ENCODE measurements at places on chromosomes 1 and 21. TPM values are rescaled to one million over a fixed set of nuclear protein-coding genes. Genes with fewer than 3 reads are reported as not detected.

Gene REG4
- total RNA-seq: not detected

Gene C1orf210
- total RNA-seq: not detected

Gene CDA
- total RNA-seq: 35.7 TPM

Gene PIK3R3
- 0.85 TPM for total RNA-seq

Gene ARHGEF11
- 20.2 TPM for total RNA-seq

Gene PLPP3
- total RNA-seq: 32.1 TPM

Gene GPR161
- total RNA-seq: 16.9 TPM

Gene EFNA4
- total RNA-seq: 8.7 TPM

Gene SH2D2A
- total RNA-seq: 2.8 TPM

Gene DMBX1
- total RNA-seq: 0.68 TPM

Gene LRRN2
- total RNA-seq: 20.0 TPM

Gene SPATA6
- total RNA-seq: 1.5 TPM

Gene RASSF5
- total RNA-seq: 1.2 TPM

Gene FNDC5
- 0.44 TPM for total RNA-seq

Gene FAM110D
- total RNA-seq: 0.03 TPM

Gene PTGER3
- not detected for total RNA-seq

Gene KRTAP15-1
- not detected for total RNA-seq

Gene IGSF9
- 0.22 TPM for total RNA-seq

Gene RAP1A
- total RNA-seq: 27.9 TPM

Gene DLGAP3
- total RNA-seq: 0.42 TPM

Gene GPR3
- total RNA-seq: 2.1 TPM

Gene FAF1
- total RNA-seq: 36.2 TPM

Gene PRXL2B
- 25.2 TPM for total RNA-seq

Gene MTHFR
- total RNA-seq: 5.2 TPM

Gene AGO4
- 6.6 TPM for total RNA-seq

Gene TSNAX
- 36.3 TPM for total RNA-seq

Gene CCDC17
- total RNA-seq: 0.48 TPM

Gene GSTM3
- total RNA-seq: 21.9 TPM

Gene TTLL10
- not detected for total RNA-seq

Gene SERPINC1
- 0.06 TPM for total RNA-seq

Gene CELSR2
- 5.7 TPM for total RNA-seq

Gene SPTA1
- total RNA-seq: not detected

Gene CFHR5
- total RNA-seq: not detected

Gene UBXN11
- total RNA-seq: 16.8 TPM

Gene RIIAD1
- not detected for total RNA-seq

Gene PAQR6
- 4.9 TPM for total RNA-seq

Gene CCDC28B
- total RNA-seq: 2.5 TPM

Gene ESPN
- total RNA-seq: 0.89 TPM

Gene AMY1A
- total RNA-seq: not detected

Gene GSTM5
- total RNA-seq: not detected

Gene TCHHL1
- not detected for total RNA-seq

Gene PCAT6
- 2.9 TPM for total RNA-seq

Gene ZP4
- not detected for total RNA-seq

Gene HTR6
- 0.15 TPM for total RNA-seq

Gene VASH2
- 4.0 TPM for total RNA-seq

Gene CSF1
- total RNA-seq: 24.6 TPM

Gene RGS13
- total RNA-seq: not detected

Data from A549 treated with CORT108297 at 1 μM for 4 hours (cell line).